ENCODE measurements at places on chromosomes 4 and X.
A peak's percentile ranks its signal among the peaks of the same experiment; 100 is the strongest.

GRCh38 chrX:38672646-38673045 is 111.3 kb downstream of the TSPAN7 start:
- no peak for DNase-seq

GRCh38 chr4:123682931-123683330 is 286.3 kb downstream of the SPRY1 start:
- DNase-seq, result no peak

- no peak for DNase-seq
Observed at GRCh38 chrX:134880866-134881265, 109.9 kb upstream of the SMIM10 start.

- no peak for DNase-seq
Observed at GRCh38 chr4:21893136-21893535, 55.4 kb downstream of the KCNIP4 start.

GRCh38 chrX:123854329-123854728 is 5.5 kb upstream of the XIAP start:
- no peak for DNase-seq

DNA sequence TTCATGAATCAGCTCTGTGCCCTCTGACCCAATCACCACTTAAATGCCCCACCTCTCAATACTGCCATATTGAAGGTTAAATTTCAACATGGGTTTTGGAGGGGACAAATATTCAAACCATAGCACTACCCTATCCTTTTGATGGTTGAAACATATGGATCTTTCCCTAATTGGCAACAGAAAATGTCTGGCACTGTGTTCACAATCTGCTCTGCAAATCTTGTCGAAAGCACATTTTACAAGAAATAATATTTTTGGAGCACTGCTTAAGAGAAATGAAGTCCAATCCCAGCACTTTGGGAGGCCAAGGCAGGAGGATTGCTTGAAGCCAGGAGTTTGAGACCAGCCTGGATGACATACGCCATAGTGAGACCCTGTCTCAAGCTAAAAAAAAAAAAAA is 130.6 kb upstream of the FAM9C start:
- no peak for DNase-seq

DNA sequence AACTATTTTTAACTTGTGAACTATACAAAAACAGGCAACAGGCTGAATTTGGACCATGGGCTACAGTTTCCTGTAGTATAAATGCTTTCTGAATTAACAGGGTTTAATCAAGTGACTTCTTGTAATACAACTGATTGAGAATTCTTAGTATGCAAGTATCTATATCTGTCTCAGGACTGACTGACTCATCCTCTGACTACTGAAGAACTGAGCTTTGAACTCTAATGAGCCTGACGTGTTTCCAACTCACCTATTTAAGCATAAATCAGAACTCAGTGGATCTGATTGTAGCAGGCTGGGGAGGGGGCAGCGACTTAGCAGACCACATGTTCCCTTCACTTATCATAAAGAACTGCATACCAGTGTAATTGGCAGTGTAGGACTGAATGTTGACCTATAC is 7.8 kb downstream of the SPATA4 start:
- no peak for DNase-seq

DNA sequence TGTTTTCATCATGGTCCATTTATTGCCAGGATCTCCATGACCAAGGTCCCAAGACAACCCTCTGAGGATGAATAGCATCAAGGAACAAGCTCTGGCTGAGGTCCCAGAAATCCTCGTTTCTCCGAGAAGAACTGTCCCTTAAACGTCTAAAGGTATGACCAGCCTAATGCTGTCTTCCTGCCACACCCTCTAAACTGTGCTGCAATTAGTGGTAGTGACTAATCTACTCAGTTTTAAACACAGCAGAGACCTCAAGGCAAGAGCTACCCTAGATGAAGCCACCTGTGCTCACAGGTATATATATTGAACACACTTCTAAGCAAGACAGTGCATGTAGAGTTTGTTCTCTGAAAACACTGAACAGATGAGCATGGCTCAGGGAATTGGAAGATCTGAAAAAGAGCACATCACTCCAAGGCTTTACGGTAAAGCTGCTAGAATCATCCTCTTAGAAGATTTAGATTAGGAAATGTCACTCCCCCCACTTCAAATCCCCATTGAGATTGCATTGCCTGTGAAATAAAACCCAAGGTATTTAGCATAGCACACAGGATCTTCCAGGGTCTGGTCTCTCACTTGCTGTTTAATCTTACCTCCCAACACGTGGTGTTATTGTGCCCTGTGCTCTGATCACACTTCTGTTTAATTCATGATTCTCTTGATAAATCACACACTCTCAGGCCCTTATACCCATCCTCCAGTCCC is 173.9 kb upstream of the VCX3A start:
- DNase-seq, result no peak

DNA sequence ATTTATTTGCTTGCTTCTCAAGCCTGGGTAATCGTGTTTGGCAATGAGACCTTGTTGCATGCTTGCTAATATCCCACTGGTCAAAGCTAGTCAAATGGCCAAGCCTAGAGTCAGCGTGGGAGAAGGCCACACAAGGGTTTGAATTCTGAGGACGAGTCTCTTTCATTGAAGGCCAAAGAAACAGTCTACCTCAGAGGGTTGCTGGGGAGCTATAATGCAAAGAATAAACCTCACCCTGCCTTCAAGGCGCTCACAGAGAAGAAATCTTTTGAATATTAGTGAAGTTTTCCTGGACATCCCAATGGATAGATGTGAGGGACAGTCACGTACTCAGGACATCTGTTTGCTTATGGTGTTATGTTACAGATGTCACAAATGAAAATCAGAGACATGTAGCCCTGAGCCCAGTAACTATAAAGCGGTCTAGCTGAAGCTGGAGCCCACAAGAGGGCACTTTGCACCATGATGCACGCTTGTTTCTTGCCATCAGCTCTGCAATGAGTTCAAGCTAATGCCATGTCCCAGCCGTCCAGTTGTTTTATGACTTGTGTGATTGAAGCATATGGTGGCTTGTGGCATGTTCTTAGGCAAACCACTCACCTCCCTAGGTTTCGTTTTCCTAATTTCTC is 1.1 kb upstream of the TLR3 start:
- peak; percentile 41 for DNase-seq

DNA sequence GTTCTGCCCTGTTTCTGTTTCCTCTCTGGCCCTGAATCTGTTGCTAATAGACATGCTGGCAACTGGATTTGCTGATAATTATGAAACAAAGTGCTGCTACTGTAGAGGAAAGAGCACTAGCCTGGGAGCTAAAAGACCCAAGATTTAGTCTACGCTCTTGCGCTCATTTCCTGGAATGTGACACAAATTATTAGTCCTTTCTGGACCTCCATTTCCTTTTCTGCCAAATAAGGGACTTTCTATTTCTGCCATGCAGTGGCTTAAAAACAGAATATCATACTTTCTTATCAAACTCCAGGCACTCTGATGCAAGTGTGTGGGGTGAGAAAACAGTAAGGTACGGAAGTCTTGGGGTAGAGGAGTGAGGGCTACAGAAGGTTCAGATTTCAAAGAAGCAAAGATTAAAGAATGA is 48.3 kb upstream of the GPR174 start:
- DNase-seq, result peak; percentile 61

DNA sequence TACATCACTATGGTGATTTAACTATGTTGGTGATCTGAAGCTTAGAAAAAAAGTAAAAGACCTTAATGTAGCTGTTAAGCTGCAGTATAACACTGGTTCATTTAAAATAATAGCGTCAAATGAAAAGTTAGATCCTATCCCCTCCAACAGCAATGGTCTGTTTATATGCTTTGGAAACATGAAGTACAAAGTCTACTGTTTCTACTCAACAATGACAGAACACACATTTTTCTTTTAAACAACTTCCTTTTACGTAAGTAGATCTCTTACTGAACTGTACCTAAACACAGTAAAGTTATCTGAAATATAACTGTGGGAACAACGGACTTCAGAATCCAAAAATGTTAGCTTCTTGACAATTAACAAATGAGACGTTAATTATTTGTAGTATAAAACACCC is 35.3 kb downstream of the BOD1L1 start:
- DNase-seq, result no peak

DNA sequence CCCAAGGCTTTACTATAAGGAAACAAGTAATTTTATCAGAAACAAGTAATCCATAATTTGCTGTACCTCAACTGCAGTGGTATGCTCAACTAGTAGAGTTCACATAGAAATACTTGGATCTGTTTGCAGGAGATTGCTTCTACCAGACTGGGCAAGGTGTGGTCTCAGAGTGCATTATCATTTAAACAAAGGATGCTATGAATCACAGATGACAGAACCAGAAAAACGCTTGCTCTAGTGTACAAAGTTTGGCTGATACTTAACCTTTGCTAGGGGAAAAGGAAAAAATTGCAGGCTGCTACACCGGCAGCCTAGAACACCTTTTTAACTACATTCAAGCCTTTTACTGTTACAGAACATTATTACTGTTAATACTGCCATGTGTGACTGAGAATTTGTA is 97.1 kb downstream of the ENOX2 start:
- no peak for DNase-seq

- DNase-seq, result no peak
Observed at GRCh38 chrX:46820391-46821100, 16.3 kb upstream of the RP2 start.

DNA sequence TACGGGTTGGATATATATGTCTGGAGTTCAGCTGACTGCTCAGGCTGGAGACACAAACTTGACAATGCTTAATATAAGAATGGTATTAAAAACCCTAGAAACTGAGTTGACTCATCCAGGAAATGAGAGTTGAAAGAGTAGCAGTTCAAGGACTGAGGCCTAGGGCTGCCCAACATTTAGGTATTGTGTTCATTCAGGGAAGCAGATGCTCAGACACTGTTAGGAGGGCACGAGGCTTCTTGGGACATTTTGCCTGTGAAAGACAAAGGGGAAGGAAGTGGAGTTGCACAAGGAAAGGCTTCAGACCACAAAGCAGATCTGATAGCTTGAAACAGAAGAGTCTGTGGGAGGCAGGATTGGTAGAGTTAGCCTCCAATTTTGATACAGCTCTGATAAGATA is 52.0 kb upstream of the HS3ST1 start:
- peak; percentile 27 for DNase-seq

DNA sequence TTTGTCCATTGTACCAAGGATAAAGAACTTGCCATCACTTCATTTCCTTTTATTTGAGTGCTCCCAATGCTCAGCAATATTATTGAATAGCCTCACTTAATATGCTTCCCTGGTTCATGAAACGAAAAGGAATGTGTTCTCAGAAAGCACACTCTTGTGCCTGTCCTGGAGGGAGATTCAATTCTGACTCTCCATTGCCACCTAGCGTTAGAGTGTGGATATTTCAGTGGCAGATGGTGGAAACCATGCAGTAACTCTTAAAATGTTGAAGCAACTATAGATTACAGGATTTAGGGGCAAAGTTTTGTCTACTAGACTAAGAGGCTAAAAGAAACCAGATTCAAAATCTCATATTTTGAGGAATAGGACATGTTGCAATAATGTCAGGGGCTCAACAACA is 36.0 kb downstream of the GAB3 start:
- DNase-seq, result peak; percentile 71

GRCh38 chr4:52780617-52781354 is 29.6 kb upstream of the ERVMER34-1 start:
- no peak for DNase-seq

- DNase-seq, result no peak
Observed at GRCh38 chrX:109964390-109964789, 38.5 kb upstream of the TMEM164 start.

GRCh38 chrX:27519226-27519625 is 56.1 kb upstream of the PPP4R3C start:
- no peak for DNase-seq

- DNase-seq, result no peak
Observed at GRCh38 chrX:153029875-153030274, 26.4 kb upstream of the PNMA3 start.

DNA sequence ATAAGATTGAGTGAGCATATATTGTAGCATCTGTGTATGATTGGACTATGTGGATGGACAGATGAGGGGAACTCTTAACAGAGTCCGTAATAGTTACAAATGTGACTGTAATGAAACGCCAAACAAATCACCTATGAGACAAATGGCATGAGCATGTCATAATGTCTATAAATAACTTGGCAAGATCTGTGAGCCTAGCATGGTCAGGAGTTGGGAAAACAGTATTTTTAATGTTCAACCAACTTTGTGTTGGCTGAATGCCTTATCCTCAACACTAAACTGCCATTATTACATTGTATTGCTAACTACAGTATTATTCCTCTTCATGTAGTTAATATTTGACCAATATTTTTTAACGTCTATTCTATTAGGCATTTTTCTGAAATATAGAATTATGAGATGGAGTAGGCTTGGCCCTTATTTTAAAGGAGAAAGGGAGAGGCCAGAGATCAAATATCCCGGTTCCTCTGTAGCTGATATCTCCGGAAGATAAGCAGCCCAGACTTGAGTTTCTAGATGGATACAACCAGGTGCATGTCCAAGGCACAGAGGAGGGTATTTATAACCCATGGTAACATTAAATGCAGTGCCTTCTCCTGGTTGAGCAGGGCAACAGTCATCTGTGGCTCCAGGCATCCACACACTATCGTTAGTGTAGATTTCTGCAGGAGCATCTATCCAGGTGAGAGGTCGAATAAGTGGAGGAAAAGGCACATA is 32.7 kb downstream of the PF4 start:
- no peak for DNase-seq

GRCh38 chrX:71182871-71183270 is 38.2 kb downstream of the NLGN3 start:
- DNase-seq, result no peak

DNA sequence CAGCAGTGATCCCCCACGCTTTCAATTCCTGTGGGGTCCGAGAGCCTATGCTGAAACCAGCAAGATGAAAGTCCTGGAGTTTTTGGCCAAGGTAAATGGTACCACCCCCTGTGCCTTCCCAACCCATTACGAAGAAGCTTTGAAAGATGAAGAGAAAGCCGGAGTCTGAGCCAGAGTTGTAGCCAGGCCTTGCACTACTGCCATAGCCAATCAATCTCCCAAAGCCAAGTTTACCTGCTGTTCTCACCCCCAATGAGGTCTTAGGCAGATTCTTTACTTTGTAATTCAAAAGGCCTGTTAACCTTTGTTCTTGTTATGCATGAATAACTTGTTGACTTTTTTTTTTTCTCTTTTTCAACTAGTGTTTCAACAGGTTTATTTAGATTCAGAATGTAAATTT is 4.0 kb downstream of the MAGEB2 start:
- DNase-seq, result no peak

DNA sequence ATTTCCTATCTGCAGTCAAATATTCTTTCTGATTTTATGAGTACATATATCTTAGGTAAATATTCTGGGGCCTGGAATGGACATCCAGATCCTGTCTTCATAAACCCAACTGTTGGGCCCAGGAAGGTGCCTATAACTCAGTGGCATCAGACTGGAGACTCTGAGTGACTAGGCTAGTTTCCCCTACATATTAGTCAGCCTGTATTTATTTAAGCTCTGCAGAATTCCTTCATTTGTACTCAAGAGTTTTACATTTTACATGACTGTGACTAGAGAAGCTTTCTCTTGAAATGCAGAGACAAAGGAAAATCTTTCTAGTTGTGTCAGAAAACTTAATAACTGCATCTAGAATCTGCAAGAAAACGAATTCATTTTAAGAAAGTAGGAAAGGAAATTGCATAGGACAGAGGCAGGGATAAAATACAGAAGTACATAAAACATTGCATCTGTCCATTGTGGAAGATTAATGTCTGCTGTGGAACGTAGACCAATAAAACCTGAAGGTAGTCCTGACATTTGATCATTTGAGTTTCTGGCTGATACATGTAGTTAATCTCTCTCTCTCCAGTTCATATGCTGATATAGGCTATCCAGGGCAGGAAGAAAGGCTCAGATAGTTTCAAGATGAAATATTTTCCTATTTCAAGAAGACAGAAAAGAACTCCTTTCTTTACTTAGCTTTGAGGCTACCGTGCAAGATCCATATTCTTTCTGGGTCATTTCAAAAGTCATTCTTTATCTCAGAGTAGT is 78.2 kb downstream of the OPHN1 start:
- DNase-seq, result no peak

Measured in CD4-positive, alpha-beta T cell treated with Interleukin-4 for 4 hours (primary cell).